ENCODE measurements at places on chromosomes 12 and 14.

DNA sequence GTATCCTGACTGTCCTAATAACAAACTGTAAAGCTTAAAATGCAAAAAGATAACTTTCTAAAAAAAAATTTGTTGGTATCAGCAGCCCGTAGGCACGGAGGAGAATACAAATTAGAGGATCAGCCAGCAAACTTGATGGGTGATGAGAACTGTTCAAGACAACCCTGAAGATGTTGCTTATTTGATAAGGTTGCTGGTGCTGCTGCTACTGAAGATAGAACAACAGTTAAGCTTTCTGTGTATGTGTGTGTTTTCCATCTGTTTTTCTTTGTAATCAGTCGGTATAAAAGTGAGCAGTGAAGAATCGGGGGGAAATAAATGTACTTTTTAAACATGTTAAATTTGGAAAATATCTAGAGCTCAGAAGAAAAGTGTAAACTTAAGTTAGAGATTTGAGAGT lies 67.4 kb upstream of the POC1B start:
- DNase-seq = no peak

DNA sequence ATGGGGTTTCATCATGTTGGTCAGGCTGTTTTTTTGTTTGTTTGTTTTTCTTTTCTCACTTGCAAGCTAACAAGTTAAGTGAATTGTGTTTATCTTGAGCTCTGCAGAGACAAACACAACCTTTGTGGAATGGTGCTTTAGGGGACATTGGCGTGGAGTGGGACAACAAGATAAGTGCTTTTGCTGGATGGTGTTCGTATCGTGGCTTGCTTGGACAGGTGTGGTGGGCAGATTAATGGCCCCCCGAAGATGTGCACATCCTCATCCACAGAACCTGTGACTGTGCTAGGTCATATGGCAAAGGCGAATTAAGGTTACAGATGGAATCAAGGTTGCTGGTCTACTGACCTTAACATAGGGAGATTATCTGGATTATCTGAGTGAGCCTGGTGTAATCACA lies 7.0 kb downstream of the MLXIP start:
- no peak for DNase-seq

GRCh38 chr14:54768501-54769129 lies 134.0 kb downstream of the GCH1 start:
- DNase-seq = no peak

- no peak for DNase-seq
Measured at GRCh38 chr14:69937367-69938081, 58.3 kb downstream of the SMOC1 start.

DNA sequence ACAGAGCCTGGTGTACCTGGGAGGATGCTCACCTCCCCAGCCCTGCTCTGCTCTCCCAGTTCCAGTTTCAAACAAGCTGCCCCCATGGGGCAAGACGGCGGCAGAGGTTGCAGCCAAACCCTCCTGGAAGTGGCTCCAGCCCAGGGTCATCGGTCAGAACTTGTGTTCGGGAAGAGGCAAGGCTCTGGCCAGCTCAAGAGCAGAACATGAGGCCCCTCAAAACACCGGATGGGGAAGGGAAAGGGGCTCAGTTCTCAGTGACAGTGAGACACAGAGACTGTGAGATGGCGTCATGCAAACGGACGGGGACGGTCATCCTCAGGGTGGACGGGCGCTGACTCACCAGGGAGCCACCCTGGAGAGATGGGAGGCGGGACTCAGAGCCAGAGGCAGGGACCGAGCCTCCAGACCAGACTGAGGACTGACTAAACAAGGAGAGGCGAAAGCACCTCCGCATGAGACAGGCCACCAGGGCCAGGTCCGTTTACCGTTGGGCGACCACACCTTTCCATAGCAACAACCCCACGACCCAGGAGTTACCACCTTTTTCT lies 63.9 kb upstream of the GALNT9 start:
- DNase-seq = no peak

GRCh38 chr12:92585115-92585727 lies 117.6 kb upstream of the PLEKHG7 start:
- DNase-seq = no peak

DNA sequence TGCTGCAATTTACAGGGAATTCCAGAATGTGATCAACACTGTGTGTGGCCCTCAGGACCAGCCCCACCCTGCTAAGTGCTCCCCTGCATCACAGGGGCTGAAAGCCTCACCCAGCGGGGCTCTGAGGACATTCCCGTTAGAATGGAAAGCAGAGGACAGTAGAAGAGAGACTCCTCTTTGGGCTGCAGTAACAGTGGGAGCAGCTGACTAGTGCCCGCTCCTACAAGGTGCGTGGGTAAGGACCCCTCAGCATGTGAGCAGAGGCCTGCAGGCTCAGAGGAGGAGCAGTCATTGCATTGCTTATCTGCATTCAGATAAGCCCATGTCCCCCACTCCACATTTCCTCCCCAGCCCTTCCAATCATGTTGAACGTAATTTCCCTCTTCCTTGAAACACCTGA lies 120.1 kb downstream of the ITPR2 start:
- DNase-seq = no peak

GRCh38 chr14:27211741-27212140 lies 613.9 kb upstream of the NOVA1 start:
- DNase-seq = no peak

DNA sequence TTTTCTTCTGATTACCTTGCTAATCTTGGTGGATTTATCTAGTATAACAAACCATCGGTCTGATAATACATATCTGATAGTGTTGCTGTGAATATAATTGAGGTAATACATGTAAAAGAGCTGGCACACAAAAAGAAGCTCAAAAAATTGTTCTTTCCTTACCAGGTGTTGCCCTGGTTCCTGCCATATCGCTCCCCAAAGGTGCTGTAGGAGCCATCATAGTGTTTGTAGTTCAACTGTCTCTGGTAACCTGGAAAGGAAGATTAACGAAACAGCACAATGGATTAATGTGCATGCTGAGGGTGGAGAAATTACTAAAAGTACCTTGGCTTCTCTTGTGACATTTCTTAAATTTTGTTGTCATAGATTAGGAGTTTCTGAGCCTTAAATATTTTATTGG lies 36.6 kb downstream of the A2M start:
- DNase-seq = no peak

DNA sequence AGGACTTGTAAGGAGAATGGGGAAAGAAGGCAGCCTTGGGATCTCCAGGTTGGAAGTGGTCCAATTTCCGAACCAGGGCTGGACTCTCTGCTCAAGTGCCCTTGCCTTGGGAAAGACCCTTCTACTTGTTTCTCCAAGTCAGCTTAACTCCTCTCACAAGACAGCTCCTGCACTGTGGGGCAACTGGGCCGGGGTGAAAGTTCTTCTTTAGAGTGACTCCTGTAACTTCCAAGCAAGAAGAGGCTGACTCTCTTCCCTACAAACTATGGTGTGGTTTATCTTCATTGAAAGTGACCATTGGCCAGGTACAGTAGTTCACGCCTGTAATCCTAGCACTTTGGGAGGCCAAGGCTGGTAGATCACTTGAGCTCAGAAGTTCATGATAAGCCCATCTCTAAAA lies 13.7 kb downstream of the KRT1 start:
- no peak for DNase-seq

GRCh38 chr12:80059875-80060274 lies 39.5 kb upstream of the OTOGL start:
- DNase-seq = no peak

- DNase-seq = no peak
Measured at GRCh38 chr14:80446356-80446755, 235.1 kb upstream of the DIO2 start.

DNA sequence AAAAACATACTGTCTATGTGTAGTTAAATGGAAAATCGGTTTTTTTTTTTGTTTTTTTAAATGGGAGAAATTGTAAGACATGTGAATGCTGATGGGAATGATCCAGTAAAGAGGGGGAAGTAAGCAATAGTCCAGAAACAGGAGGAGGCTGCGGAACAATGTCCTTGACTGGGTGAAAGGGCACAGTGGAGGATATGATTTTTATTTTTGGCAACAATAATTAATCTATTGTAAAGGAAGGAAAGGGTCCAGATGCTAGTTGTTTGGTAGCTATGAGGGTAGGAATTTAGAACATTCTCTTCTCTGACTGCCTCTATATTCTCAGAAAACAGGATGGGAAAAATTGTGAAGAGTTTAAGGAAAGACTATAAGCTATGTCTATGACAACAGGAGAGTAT lies 76.6 kb downstream of the RPL10L start:
- DNase-seq = no peak

DNA sequence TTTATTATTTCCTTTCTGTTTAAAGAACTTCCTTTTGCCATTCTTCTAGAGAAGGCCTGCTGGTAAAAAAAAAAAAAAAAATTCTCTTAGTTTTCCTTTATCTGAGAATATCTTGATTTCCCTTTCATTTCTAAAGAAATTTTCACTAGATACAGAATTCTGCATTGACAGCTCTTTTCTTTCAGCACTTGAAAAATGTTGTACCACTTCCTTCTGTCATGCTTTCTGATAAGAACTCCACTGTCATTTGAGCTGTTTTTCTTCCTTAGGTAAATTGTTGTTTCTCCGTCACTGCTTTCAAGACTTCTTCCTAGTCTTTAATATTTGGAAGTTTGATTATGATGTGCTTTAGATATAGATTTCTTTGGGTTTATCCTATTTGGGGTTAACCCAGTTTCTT lies 113.6 kb upstream of the BTG1 start:
- DNase-seq = no peak

DNA sequence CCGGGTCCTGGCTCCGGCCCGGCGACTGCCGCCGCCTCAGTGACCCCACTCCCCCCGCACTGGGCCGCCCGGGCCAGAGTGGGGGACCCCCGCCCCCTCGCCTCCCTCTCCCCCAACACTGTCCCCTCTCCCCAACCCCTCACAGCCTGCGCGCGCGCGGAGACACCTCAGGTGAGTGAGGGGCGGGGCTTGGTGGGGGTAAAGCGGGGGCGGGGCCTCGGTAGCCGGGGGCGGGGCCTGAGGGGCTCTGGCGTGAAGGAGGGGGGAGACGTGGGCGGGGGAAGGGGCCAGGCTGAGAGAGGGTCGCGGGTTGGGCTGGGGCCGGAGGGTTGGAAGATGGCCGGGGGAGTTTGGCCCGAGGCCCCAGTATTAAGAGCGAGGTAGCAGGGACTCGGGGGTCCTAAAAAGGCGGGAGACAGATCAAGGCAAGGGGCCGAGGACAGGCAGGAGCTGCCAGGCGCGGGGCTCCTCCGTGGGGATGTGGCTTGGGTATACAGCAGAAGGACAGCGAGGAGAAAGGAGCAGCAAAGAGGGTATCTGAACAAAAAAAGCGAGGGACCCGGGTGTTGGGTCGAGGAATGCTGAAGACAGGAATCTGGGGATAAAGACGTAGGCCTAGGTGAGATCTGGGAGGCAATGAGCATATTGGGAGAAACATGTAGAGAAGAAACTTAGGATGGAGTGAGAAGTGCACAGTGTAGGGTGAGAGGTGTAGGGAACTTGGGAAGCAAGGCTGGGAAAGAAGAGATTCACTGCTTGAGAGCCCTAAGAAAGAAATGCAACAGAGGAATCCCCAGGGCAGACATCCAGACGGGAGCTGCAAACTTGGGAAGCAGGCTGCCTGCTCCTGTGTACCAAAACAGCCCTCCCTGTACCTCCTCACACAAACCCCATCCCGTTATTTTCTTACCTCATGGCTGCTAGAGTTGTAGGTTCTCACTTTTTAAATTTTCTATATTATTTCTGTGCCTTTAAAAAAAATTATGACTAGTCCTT lies 10.8 kb downstream of the SUOX start:
- peak; percentile 52 for DNase-seq
